ENCODE measurements at places on chromosomes 7 and 10.

DNA sequence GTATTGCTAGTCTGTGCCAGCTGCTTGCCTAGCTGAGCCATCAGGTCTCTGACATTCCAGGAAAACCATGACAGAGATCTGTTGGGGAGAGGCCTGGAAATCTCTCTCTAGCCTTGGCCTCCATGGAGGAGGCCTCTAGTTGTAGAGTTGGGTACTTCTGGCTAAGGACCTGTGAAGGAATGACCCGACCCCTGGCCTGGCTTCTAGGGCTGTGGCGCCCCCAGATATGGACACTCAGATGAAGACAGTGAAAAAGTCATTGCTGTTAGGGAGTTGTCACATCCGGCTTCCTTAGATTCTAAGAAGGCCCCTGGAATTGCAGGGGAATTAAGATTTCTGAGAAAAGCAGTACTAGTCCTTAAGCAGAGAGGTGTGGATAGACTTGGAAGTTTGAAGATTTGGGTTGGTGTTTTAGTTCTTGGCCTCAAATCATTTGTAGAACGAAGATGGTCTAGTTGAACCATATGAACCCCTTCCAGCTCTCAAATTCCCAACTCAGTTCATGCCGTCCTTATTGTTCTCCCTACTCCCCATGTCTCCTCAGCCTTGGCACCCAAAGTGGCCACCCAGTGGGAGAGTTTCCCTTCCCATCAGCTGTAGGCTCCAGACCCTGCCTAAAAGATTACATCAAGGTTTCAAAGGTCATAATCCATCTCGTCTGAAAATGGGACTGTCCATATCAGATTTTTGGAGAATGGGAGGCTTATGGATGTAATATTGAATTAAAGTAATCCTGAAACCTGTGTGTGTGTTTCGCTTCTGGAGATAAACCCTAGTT is 7.0 kb downstream of the HHEX start:
- DNase-seq: no peak

GRCh38 chr7:138549082-138549481 is 89.0 kb downstream of the TRIM24 start:
- no peak for DNase-seq

GRCh38 chr10:97025613-97026242 is 160.0 kb downstream of the SLIT1 start:
- peak; percentile 54 for DNase-seq

DNA sequence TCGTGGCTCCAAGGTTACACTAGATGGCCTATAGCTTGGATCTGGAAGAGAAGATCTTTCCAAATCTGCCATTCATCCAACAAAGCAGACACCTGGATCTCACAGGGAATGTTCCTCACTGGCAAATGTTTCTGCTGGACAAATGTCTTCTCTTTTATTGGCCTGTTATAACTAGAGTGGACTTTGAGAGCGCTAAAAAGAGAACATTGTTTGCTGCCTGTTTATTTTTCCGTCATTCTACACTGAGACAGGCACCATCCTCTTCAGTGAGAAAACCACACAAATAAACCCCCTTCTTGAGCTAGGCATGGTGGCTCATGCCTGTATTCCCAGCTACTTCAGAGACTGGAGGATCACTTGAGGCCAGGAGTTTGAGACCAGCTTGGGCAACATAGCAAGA is 206.9 kb downstream of the CREB5 start:
- DNase-seq: no peak

DNA sequence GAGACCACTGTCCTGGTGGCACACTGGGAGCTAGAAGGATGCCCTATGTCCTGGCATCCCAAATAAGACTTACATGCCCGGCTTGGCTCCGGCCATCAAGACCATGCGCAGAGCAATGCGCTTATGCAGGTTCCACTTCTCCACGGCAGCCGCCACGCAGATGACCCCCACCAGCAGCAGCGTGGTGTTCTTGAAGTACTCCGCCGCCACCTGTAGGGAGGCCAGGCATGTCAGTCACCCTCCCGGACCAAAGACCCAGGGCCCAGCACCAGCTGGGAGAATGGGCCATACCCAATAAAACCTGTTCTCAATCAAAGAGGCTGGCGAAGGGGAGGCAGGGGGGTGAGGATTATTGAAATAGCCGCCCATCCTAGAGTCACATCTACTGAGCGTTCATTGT is 19.9 kb downstream of the SLC13A4 start:
- DNase-seq: no peak

DNA sequence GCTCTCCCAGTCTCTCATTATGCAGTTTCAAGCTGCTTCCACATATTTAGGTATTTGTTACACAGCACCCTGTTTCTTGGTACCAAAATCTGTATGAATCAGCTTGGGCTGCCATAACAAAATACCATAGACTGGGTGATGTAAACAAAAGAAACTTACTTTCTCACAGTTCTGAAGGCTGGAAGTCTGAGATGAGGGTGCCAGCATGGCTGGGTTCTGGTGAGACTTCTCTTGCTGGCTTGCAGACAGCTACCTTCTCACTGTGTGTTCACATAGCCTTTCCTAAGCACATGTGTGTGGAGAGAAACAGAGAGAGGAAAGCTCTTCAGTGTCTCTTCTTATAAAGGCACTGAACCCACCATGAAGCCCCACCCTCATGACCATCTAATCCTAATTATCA is 15.7 kb upstream of the CBLL1 start:
- no peak for DNase-seq

DNA sequence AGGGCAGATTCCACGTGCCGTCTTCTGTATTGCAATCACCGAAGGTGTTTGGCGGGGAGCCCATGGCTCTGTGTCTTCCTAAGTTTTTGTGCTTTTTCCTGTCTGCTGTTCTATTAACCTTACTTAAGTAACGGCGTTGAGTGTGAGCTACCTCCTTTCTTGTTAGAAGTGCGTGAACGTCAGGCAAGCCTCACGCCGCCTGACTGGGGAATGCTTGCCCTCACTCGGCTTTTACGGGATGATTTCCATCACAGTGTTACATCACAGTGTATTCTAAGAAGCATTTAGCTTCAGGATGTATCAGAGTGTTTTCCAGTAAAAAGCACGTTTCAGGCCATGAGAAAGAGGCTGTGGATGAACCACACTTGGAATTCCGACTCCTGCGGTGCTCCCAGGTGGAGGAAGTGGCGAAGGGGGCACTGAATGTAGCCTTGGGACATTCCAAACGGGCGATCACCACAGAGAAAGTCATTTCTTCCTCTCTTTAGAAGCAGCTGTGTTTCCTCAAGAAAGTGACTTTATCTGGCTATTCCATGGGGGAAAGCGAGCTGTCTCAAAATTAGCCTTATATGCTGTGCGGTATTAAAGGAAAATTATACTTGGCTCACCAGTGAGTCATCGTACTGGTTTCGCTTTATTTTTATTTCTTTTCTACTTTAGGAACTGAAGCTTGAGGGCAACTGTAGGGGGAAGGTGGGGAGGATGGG is 290.7 kb downstream of the KLF6 start:
- peak; percentile 3 for DNase-seq

DNA sequence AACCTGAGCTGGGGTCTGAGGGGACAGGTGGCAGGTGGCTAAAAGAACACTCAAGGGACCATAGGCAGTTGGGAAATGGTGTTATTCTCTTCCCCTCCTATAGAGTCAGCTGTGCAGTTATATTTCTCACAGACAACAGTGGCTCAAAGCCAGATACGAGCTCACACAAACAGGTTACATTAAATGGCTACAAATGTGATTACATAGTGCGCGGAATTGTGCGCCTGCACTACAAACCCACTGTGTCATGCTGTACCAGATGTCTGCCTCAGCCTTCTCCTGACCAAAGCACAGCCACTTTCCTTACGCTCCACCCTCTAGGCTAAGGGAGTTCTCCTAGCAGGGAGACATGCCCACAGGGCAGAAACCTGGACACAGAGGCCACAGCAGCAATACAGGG is 387.2 kb downstream of the CNTNAP2 start:
- no peak for DNase-seq

GRCh38 chr7:143499246-143499645 is 21.6 kb downstream of the TAS2R41 start:
- no peak for DNase-seq

DNA sequence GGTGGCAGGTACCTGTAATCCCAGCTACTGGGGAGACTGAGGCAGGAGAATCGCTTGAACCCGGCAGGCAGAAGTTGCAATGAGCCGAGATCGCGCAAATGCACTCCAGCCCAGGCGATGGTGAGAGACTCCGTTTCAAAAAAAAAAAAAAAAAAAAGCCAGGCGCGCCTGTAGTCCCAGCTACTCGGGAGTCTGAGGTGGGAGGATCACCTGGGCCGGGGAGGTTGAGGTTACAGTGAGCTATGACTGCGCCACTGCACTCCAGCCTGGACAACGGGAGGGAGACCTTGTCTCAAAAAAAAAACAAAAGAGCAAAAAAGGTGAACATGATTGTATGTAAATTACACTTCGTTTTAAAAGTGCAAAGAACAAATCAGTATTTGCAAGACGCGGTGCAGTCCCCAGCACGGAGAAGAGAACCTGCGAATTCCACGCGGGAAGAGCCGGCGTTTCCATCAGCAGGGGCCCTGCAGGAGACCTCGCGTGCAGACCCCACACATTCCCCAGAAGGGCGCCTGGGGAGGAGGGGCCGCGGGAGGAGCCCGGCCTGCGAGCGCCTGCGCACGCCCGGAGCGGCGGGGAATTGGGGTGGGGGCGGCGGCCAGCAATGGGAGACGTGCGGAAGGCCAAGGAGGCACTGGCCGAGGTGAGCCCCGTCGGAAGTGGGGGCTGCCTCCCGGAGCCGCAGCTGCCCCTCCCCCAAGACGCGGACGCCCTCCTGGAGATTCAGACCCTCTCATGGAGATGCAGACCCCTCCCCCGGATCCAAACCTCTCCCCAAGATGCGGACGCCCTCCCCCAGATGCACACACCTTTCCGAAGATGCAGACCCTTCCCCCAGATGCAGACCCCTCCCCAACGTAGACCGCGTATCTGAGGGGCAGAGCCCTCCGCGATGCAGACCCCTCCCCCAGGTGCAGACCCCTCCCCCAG is 16.7 kb upstream of the SUN1 start:
- no peak for DNase-seq

DNA sequence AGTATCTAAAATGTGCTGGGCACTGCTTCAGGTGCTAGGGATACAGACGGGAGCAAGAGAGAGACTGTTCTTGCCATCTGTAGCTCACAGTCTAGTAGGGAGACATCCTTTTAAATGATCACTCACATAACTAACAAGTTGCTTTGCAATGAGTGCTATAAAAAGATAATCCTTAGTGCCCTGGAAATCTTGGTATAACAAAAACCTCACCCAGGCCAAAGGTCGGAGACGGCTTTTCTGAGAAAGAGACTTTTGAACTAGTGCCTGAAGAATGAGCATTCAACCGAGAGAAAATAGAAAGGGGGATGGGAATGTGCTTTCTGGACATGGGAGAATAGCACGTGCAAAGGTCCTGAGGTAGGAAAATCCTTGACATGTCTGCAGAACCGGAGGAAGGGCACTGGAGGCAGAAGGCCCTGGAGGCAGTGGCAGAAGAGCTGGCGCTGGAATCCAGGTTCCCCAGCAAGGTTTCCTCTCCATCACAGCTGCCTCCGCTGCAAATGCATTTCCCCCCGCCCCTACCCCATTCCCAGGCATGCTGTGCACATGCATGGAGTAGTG is 89.4 kb downstream of the COL13A1 start:
- DNase-seq: no peak

DNA sequence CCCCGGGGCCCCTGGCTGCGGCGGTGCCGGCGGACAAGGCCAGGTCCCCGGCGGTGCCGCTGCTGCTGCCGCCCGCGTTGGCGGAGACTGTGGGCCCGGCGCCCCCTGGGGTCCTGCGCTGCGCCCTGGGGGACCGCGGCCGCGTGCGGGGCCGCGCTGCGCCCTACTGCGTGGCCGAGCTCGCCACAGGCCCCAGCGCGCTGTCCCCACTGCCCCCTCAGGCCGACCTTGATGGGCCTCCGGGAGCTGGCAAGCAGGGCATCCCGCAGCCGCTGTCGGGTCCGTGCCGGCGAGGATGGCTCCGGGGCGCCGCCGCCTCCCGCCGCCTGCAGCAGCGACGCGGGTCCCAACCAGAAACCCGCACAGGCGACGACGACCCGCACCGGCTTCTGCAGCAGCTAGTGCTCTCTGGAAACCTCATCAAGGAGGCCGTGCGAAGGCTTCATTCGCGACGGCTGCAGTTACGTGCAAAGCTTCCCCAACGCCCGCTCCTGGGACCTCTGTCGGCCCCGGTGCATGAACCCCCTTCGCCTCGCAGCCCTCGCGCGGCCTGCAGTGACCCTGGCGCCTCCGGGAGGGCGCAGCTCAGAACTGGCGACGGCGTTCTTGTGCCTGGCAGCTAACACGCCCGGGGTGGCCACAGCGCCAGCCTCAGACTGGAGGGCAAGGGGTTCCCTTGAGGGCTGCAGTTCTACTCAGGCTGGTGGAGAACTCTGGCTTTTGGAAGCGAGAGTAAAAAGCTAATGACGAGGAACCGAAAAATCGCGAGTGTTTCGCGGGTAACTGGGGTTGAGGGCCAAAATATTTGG is 804 bp downstream of the FRAT1 start:
- no peak for DNase-seq

DNA sequence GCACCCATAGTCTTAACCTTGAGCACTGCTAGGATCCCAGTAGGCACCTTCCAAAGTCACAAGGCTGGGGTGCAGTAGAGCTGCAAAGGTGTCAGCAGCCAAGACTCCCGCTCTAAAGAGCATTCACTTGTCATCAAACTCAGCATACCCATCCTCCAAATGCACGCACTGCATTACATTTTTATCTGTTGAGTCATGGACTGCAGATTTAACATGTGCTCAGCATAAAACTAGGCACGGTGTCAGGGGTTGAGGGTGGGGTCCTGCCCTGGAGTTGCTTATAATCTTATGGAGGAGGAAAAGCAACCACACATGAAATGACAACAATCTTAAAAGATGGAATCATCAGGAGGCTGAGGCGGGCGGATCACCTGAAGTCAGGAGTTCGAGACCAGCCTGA is 102.6 kb downstream of the PARP12 start:
- peak; percentile 47 for DNase-seq

- DNase-seq: no peak
Measured at GRCh38 chr7:29289156-29290021, 94.8 kb downstream of the CHN2 start.

GRCh38 chr7:108103558-108104298 is 26.4 kb downstream of the LAMB4 start:
- DNase-seq: peak; percentile 39

GRCh38 chr10:104892879-104893617 is 252.0 kb downstream of the SORCS3 start:
- no peak for DNase-seq

DNA sequence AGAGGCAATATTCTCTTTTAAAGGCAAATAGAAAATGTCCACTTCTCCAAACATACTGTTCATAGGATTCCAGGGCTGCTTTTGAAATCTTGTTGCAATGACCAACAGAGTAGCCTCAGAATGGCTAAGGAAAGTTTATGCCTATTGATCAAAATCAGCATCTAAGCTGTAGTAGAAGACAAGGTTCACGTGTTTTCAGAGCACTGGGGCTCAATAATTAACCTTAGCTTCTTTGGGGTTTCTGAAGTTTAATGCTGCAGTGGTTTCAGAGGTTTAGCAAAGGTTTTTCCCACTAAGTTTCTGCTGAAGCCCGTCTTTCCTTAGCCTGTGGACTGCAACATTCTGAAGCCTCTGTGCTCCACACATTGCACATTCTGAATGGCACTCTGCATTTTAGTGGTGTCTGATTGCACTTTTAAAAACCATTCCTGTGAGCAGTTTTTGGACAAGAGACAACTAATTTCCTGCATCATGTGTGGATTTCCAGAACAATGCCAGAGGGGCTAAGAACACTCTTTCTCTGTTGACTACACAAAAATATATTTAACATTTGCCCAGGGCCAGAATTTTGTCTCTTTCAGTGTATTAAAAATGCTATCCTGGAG is 342.5 kb downstream of the PTEN start:
- DNase-seq: no peak

Data from HCEC 1CT (cell line).